Temporal lobe (tissue), 4 donors: ENCODE measurements at places on chromosomes 5 and 9. TPM values are rescaled to one million over a fixed set of nuclear protein-coding genes. Genes with fewer than 3 reads are reported as not detected.

Gene NSD1
- 54.8 TPM for total RNA-seq

Gene MPDZ
- 42.3 TPM for total RNA-seq

Gene CCNH
- 91.5 TPM for total RNA-seq

Gene DBH
- not detected for total RNA-seq

Gene RFESD
- total RNA-seq, result 0.98 TPM

Gene PFN3
- total RNA-seq, result 0.74 TPM

Gene NPR3
- total RNA-seq, result 15.2 TPM

Gene KCTD16
- 17.5 TPM for total RNA-seq

Gene CTNND2
- total RNA-seq, result 115 TPM

Gene IFNA21
- total RNA-seq, result not detected

Gene JMY
- 38.4 TPM for total RNA-seq

Gene ACTBL2
- not detected for total RNA-seq

Gene SPAAR
- 0.25 TPM for total RNA-seq

Gene NDFIP1
- 174 TPM for total RNA-seq

Gene LCN15
- not detected for total RNA-seq
